ENCODE measurements at places on chromosomes 3 and 15.

DNA sequence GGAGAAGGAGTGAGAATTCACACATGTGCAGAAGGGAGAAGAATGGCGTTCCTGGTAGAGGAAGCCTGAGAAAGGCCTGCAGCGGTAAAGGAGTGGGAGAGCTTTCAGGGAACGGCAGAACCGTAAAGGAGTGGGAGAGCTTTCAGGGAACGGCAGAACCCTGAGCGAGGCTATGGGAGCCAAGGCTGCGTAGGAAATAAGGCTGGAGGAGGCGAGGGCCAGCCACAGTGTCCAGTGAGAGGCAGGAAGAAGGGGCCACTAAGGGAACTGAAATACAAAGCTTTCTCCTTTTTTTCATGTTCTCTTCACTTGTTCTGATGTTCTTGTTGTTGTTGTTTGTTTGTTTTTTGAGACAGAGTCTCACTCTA, 41.6 kb downstream of the GOLGA6L10 start:
- no peak for DNase-seq

DNA sequence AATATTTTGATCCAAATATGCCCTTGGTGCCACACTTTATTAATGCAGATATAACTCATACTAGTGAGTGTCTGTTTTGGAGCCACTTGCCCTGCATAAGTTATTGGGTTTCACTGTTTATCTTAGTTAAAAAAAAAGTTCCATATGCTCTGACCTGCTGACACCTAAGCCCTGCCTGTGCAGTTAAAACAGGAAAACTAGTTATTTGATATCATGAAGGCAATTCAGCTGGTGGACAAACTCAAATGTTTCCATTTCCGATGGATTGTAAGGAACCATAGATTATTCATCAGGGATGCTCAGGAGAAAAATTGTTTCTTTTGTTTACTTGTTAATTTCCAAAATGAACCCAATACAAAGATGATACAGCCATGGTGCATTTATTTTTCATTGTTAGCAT, 68.3 kb downstream of the NR2F2 start:
- no peak for DNase-seq

DNA sequence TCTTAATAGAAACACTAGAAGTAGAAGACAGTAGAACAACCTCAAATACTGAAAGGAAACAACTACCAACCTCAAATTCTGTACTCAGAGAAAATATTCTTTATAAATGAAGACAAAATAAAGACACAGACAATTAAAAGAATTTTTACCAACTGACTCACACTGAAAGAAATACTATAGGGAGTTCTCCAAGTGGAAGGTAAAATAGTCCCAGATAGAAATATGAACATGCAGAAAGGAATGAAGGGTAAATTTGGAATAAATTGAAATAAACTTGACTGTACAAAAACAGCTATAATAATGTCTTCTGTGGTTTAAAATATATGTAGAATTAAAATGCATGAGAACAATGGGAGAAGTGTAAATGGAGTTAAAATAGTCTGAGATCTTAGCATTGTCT, 36.7 kb upstream of the CCDC174 start:
- no peak for DNase-seq

DNA sequence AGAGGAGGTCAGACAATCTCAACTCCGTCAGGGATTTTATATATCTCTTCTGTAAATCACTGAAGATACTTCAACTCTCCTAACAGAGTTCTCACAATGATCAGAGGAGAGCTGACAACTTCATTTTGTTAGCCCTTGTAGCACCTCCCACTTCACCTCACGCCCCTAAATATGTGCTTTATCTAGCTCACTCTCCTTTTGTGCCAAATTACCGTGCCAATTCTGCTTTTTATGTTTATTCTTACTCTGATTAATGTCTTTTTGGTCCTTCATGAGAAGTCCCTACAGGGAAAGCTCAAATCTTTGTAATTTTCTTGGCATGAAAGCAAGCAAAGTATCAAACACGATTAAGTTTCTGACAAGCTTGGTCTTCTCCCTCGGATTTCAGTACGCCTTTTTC, 636.1 kb upstream of the NAALADL2 start:
- no peak for DNase-seq

DNA sequence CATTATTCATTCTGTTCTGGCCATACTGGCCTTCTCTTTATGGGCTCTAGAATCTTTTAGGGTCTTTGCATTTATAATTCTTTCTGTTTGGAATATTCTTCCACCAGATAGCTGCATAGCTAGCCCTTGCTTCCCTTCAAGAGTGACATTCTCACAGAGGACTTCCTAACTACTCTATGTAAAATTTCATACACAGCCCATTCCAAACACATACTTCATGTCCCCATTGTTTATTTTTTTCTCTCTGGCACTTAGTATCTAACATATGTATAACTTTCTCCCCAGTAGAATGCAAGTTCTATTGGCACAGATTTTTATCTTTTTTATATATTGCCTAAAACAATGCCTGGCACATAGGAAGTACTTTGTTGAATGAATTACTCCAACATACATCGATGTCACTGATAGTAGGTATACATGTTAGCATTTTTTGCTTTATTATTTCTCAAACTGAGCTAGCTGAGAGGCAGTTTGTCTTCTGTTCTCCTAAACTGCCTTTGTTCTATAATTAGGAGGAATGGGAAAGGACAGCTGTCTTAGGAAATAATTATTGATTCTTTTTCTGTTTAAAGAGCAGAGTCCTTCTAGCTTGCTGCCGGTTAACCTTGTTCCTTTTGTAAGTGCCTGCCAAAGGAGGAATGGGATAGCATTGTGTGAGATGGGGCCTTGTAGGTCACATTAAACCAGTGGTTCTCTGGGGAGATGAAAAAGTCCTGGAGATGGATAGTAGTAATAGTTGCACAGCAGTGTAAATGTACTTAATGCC, 7.9 kb downstream of the FAM162A start:
- no peak for DNase-seq

- peak; percentile 57 for DNase-seq
These were observed 145.4 kb upstream of the TLE3 start for GRCh38 chr15:70242951-70243685.

- no peak for DNase-seq
These were observed 23.3 kb downstream of the SNRK start for GRCh38 chr3:43309372-43310305.

GRCh38 chr3:141127344-141128125, 76.4 kb downstream of the SPSB4 start:
- peak; percentile 49 for DNase-seq

DNA sequence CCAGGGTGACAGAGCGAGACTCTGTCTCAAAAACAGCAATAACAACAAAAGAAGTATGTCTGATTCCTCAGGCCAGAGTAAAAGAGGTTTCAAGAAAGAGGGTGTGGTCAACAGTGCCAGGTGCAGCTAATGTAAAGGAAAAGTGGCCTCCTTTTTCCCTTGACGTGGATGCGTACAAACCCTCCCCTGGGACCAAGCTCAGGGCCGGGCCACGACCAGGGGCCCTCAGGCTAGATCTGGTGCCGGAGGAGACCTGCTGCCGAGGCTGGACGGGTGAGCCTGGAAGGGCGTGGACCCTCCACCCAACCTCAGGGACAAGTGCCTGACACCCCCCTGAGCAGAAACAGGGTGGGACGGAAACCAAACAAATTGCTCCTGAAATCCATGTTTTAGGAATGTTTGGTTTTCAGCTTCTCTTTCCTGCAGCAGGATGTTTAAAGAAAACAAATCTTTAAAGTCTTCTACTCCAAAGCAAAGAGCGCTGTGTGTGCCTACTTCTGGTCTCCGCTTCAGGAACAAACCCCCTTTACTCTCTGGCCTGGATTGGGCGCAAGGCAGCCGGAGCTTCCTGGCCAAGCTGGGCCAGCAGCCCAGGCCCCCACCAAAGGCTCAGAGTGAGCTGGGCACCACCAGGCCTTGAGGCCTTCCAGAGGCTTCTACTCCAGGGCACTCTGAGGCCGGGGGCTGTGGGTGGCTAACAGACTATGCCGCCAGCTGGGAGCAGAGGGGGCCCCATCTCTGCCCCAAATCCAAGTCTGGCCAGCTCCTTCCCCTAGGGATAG, 21.4 kb downstream of the ZDHHC19 start:
- DNase-seq = peak; percentile 42

DNA sequence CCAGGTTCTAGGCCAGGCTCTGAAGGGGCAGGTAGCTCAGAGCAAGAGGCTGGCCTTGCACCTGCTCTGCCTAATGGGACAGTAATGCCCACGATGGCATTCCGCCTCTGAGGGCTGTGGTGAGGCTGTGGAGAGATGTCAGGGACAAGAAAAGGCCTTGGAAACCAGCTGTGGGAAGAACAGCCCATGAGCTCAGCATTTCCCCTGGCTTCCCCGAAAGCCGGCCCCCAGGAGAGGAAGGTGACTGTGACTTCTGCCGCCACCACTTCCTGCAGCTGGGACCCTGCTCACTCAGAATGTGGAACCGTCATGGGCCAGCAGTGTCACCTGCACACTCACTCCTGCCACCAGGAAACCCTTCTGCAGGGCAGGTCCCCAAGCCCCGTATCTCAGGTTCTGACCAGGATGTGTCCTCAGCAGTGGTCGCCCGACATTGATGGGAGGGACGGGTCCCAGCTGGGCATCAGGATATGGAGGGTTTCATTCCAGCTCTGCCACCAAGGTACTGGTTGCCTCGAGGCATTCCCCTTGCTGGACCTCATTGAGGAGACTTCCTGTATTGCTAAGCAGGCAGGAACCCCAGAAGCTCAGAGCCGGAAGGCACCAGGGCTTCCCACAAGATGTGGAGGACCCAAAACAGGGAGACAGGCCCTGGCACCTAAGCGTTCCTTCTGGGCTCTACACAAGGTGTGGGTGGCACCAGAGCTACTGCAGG, 30.7 kb downstream of the SEMA7A start:
- no peak for DNase-seq

DNA sequence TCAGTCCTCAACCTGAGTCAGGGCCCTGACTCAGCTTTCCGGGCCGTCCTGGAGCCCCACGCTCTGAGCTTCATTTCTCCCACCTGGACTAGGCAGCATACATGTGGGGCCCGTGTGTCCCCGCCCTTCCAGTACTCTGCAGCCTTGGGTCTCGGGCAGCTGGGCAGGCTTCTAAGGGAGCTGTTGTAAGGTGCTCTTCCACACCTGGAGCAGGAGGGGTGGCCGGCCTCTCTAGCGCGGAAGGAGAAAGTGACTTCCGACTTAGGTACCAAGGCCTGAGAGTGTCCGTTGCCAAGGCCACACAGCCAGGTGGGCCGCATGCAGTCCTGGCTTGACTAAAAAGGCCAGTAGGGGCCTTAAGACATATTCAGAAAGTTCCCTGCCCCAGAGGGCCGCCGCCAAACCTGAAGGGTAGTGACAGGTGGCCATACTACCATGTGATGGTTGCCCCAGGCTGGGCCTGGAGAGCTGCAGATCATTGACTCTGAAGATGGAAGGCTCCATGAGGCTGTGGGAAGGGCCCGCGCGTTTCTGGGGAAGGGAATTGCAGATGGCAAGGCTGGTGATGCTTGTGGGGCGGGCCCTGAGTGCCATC, 9.4 kb upstream of the SEMA3B start:
- DNase-seq = no peak

GRCh38 chr3:136120373-136121348, 75.5 kb downstream of the MSL2 start:
- DNase-seq = no peak
